HFFc6 (cell line): ENCODE measurements at places on chromosomes 11 and 22. TPM values are rescaled to one million over a fixed set of nuclear protein-coding genes. Genes with fewer than 3 reads are reported as not detected.

GRCh38 chr22:39508393-39508792 is 6.3 kb downstream of the MIEF1 start:
- no peaks in the 10 kb centered on the region; the same call in 1 of the 2 replicates for H3K27me3 ChIP-seq
- H3K36me3 ChIP-seq, result peaks cover 27% of the 10 kb centered on the region
- DNase-seq, result no peak
- no peak overlapping the region for H3K27ac ChIP-seq
- peaks cover 7% of the 10 kb centered on the region for H3K4me1 ChIP-seq

- no peaks in the 10 kb centered on the region for H3K27me3 ChIP-seq
- no peak for DNase-seq
- no peak overlapping the region for H3K4me3 ChIP-seq
- peaks cover 4% of the 10 kb centered on the region; the same call in 1 of the 2 replicates for H3K36me3 ChIP-seq
Observed at GRCh38 chr11:67280788-67281551, 8.1 kb upstream of the ANKRD13D start.

DNA sequence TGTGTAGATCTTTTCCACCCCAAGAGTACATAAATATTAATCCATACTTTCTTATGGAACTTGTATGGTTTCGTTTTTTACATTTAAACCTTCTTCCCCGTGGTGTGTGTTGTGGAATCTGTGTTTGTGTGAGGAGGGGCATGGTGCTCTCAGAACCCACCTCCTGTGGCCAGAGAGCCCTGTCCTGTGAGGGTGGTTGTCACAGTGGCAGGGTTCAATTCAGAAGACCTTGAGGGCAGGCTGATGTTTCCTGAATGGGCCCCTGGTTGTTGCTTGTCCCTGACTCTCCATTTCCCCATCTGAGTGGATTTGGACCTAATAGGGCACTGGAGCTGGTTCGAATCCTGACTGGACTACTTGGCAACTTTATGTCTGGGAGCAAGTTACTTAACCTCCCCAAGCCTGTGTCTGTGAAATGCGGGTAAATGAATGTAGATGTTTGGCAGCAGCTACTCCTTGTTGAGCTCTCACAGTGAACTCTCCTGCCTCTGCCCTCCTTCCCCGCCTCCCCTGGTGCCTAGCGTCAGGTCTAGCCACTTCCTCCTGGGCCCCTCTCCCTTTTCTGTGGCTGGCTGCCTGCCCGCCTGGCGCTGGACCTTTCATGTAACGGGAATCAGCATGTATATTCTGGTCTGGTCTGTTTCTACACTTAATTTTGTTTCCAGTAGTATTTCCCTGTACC is 7.3 kb downstream of the NEAT1 start:
- peaks cover 98% of the 10 kb centered on the region for H3K27me3 ChIP-seq
- peak overlapping the region; percentile 99 for H3K4me3 ChIP-seq
- peak overlapping the region; percentile 98 for H3K27ac ChIP-seq
- peaks cover 73% of the 10 kb centered on the region for H3K36me3 ChIP-seq
- peaks cover 88% of the 10 kb centered on the region for H3K4me1 ChIP-seq

GRCh38 chr22:45672564-45673481 is 1.2 kb downstream of the ATXN10 start:
- H3K27me3 ChIP-seq, result no peaks in the 10 kb centered on the region; the same call in 1 of the 2 replicates
- H3K4me3 ChIP-seq, result peak overlapping the region; percentile 98
- peaks cover 42% of the 10 kb centered on the region for H3K36me3 ChIP-seq
- peak overlapping the region; percentile 90 for H3K27ac ChIP-seq

CCDC89 gene
- 1.3 to 3.0 TPM (median 2.1 TPM) in 3 replicates for total RNA-seq

GRCh38 chr11:112762707-112763090 is 198.5 kb upstream of the NCAM1 start:
- no peaks in the 10 kb centered on the region for H3K4me1 ChIP-seq
- no peaks in the 10 kb centered on the region for H3K36me3 ChIP-seq
- H3K4me3 ChIP-seq, result no peak overlapping the region
- no peak overlapping the region for H3K27ac ChIP-seq
- no peaks in the 10 kb centered on the region; the same call in 1 of the 2 replicates for H3K27me3 ChIP-seq

WBP2NL gene
- total RNA-seq, result not detected in 3 replicates

PGA5 gene
- total RNA-seq, result not detected in 3 replicates

GRCh38 chr11:125275905-125276618 is 111.5 kb downstream of the PKNOX2 start:
- H3K4me3 ChIP-seq, result no peak overlapping the region
- peaks cover 7% of the 10 kb centered on the region; the same call in 1 of the 2 replicates for H3K4me1 ChIP-seq
- no peak overlapping the region for H3K27ac ChIP-seq
- no peak for DNase-seq
- peaks cover 17% of the 10 kb centered on the region for H3K27me3 ChIP-seq
- H3K36me3 ChIP-seq, result no peaks in the 10 kb centered on the region

DNA sequence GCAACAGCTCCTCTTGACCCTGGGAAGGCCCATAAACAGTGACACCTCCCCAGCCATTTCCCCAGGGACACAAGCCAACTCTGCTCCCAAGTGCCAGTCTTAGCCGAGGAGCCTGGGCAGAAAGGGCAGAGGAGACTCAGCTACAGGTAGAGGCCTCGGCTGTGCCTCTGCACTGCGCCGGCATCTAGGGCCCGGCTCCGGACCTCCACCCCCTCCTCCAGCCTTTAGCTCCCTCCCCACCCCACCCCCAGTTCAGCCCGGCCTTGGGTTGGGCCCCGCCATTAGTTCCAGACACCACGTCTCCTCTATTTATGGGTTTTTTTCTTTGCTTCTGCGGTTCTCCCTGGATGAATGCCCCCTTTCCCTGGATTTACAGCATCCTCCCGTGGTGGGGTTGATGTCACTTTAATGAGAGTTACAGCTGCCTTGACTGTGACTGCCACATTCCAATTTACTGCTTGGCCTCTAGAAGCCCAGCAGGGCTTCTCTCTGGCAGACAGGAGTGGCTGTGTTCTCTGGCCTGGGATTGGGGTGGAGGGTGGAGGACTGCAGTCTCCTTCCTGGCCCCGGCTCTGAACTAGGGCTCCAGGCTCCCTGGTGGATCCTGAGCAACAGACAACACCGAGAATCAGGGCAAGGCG is 13.5 kb upstream of the OAF start:
- H3K27ac ChIP-seq, result no peak overlapping the region
- no peak for DNase-seq
- H3K27me3 ChIP-seq, result peaks cover 13% of the 10 kb centered on the region
- no peaks in the 10 kb centered on the region for H3K36me3 ChIP-seq

PKDREJ gene
- total RNA-seq, result not detected in 3 replicates
